ENCODE measurements at places on chromosomes 3 and 15. TPM values are rescaled to one million over a fixed set of nuclear protein-coding genes. Genes with fewer than 3 reads are reported as not detected.

DNA sequence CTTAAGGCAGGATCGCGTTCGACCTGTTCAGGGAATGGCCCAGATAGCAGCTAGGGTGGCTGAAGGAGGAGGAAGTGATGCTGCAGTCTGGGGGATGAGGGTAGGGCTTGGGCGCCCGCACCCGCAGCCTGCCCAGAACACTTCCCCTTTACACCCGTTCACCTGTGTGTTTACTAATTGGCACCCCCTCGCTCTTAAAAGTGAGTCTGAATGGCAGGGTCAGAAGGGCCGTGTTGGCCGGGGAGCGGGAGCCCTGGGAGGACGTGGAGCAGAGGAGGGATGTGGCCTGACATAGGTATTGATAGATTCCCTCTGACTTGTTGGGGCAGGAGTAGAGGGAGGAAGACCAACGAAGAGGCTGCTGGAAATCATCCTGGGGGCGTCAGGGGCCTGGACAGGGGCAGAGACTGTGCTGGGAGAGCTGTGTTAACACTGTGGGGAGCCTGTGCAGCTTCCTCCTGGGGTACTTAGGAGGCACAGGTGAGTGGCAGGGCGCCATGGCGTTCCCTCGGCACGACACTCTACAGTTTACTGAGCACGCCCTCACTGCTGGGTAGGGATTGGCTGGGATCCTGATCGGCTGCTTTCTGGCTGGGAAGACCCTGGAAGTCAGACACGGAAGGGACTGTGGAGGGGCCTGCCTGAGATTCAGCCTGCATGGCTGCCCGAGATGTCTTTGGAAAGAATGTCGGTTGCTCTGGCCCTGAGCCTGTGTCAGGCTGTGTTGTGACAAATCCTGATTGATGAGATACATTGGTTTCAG, 51.7 kb downstream of the SLC6A6 start:
- DNase-seq, result no peak

Gene KLHL40
- not detected for total RNA-seq

GRCh38 chr3:1037631-1038030, 55.2 kb upstream of the CNTN6 start:
- no peak for DNase-seq

DNA sequence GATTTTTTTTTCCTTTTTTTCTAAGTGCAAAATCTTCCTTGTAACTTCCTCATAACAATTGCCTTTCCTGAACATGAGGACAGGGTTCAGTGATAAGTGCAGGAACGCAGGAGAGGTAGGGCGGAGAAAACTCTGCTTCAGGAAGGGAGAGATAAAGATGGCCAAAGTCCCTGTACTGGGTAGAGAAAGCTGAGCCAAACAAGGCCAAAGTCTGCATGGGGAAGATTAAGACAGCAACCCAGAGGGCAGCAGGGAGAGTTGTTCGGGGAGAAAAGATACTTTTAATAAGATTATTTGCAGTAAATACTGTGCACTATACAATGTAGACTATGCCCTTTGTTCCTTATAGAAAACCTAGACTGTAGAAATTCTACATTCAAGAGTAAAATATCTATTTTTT, 55.4 kb upstream of the LRRFIP2 start:
- no peak for DNase-seq

DNA sequence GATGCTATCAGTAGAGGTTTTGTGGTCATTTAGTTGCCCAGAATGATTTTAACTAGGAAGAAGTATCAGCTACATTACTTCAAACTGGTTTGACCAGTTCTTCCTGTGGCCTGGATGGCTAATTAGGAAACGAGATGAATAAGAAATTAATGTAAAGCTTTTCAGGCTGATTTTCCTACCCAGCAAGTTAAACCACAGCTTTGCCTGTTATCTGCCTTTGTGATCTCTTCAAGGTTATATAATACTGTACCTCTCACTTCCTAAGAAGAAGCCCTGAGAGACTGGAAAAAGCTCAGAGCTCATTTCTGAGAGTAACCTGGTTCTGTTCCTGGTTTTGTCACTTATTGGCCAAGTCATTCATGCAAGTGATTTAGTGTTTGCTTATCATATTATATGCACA, 782.2 kb upstream of the GOLIM4 start:
- no peak for DNase-seq

DNA sequence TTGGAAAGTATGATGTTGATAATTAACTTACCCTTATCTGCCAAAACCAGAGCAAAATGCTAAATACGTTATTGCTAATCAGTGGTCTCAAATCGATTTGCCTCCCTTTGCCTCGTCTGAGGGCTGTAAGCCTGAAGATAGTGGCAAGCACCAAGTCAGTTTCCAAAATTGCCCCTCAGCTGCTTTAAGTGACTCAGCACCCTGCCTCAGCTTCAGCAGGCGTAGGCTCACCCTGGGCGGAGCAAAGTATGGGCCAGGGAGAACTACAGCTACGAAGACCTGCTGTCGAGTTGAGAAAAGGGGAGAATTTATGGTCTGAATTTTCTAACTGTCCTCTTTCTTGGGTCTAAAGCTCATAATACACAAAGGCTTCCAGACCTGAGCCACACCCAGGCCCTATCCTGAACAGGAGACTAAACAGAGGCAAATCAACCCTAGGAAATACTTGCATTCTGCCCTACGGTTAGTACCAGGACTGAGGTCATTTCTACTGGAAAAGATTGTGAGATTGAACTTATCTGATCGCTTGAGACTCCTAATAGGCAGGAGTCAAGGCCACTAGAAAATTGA, 59.7 kb downstream of the DCUN1D1 start:
- peak; percentile 24 for DNase-seq

- DNase-seq, result no peak
These were observed 28.0 kb downstream of the CEP152 start for GRCh38 chr15:48782911-48783310.

Gene THBS1
- total RNA-seq, result 139 TPM

DNA sequence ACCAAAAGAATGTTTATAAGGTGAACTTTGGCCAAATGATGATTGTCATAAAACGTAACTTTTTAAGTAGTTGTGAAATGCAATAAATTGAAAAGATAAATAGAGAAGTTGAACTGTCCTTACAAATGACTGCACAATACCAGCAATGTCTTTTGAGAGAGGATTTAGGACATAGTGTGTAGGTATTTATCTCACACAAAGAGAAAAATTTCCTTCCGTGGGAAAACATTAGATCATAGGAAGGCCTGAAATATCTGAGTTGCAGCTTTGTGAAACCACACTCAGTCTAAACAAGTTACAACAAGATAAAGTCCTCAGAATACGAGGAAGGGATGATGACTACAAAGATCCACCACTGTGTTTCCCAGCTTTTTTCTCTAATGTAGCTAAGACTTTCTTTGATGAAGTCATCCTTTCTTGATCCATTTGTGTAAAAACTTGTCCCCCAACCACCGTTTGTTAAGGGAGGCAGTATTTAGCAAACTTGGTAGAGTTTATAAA, 16.0 kb downstream of the ROBO2 start:
- no peak for DNase-seq

GRCh38 chr3:52090933-52091468, 34.6 kb upstream of the DUSP7 start:
- no peak for DNase-seq

DNA sequence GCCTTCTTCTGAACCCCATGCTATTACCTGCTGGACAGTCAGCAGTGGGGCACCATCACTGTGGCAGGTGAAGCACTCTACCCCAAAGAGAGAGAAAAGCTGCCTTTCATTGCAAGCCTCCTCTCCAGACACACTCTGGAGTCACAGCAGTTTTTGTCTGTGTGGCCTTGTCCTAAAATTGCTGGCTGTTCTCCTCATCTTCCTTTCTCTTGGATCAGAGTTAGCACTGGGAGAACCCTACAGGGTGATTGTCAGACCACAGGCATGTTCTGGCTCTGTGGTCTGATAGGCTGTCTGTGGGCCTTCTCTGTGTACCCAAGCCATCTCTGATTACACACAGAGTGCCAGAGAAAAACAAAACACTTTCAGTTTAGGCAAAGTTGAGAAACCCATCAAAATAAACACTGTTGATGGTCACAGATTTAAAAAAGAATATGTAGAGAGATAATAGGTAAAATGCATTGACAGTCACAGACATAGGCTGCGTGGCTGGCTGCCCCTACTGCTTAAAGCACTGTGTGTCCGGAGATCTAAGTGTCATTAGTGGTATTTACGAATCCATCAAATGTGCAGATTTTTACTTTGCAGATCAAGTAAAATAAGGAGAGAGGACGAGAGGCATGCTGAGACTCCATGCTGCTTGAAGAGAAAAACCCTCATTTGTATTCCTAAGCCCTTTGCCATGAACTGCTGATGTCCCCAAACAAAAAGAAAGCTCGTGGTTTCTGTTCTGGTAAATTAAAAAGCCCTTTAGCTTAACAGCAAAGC, 689.9 kb downstream of the TUSC7 start:
- no peak for DNase-seq

DNA sequence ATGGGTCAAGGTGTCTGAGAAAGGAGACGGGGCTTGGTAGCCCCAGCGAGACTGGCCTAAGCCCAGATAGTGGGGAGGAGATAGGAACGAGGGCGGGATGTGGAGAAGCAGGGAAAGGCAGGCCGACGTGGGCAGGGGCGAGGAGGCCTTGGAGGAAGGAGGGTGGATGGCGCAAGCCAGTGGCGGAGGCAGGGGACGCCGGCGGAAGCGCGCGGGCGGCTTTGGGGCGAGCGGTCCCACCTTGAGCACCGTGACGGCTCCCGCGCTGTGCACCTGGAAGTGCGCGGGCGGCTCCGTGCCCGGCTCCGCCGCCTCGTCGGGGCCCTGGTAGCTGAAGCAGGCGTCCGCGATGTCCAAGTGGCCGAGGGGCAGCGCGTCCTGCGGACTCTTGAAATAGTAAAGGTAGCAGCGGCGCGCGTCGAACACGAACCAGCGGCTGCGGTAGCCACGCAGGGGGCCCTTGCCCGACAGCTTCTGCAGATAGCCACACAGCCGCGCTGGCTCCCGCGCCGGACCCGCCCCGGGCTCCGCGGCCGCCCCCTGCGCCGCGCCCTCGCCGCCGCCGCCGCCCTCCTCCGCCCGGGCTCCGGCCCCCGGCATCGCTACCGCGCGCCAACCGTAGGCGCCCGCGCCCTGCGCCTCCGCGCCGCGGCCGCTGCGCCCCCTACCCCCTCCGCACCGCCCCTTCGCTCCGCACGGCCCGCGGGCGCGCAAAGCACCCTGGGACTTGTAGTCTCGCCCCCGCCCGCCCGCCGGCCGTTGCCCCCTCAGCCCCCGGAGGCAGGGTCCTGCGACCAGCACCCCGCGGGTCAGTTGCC, at the start of gene TBC1D2B:
Gene TBC1D2B (minus strand): TSS at position 659 of the 818 bp plus-strand sequence. CDS start 59 bp downstream, at position 600.
- peak; percentile 77 for DNase-seq

Gene NEO1
- 18.2 TPM for total RNA-seq

Gene TRIM42
- total RNA-seq, result not detected

DNA sequence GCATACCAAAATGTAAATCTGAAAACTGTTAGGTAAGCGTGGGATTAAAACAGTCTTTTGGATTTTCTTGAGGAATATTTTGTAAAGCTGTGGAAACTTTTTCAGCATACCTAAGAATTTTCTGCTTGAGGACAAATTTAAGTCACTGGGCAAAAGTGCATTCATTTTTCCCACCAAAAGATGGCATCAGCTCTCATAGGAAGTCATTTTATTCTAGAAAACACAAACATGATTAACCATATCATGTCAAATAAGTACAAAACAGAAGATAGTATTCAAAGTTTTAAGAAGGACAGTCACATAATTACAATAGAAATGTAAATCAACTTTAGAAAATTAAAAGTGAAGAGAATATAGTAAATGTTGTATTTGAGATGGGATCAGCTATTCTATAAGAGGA, 63.5 kb downstream of the SLC49A4 start:
- DNase-seq, result no peak

Gene RTP4
- total RNA-seq, result 3.6 TPM

Gene CP
- total RNA-seq, result 11.5 TPM

Gene CA12
- 25.7 TPM for total RNA-seq

GRCh38 chr3:128081846-128082245, 29.6 kb downstream of the SEC61A1 start:
- DNase-seq, result peak; percentile 56

DNA sequence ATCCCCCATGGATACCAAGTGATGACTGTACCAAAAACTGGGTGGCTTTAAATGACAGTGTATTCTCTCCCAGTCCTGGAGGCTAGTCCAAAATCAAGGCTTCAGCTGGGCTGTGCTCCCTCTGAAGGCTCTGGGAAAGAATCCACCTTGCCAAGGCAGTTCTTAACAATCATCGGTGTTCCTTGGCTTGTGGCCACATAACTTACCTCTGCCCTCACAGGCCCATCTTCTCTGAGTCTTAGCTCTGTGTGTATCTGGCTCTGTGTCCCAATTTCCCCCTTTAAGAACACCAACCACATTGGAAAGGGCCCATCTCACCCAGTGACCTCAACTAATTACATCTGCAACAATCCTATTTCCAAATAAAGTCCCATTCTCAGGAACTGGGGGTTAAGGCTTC, 503.0 kb upstream of the PROK2 start:
- DNase-seq, result no peak

Gene GALNT15
- total RNA-seq, result 21.8 TPM

Gene TMC3
- total RNA-seq, result 0.33 TPM

GRCh38 chr3:52291508-52292181, 4.0 kb downstream of the GLYCTK start:
- DNase-seq, result peak; percentile 33

Gene LRCH3
- 26.7 TPM for total RNA-seq

- no peak for DNase-seq
These were observed 40.0 kb downstream of the LINGO1 start for GRCh38 chr15:77592758-77593157.

- no peak for DNase-seq
These were observed 50.7 kb downstream of the PEAK1 start for GRCh38 chr15:77369168-77369567.

GRCh38 chr3:136120373-136121348, 75.5 kb downstream of the MSL2 start:
- no peak for DNase-seq

- no peak for DNase-seq
These were observed 19.8 kb downstream of the ST8SIA2 start for GRCh38 chr15:92413510-92413909.

- no peak for DNase-seq
These were observed 449.9 kb downstream of the PDCD6IP start for GRCh38 chr3:34248352-34248751.

DNA sequence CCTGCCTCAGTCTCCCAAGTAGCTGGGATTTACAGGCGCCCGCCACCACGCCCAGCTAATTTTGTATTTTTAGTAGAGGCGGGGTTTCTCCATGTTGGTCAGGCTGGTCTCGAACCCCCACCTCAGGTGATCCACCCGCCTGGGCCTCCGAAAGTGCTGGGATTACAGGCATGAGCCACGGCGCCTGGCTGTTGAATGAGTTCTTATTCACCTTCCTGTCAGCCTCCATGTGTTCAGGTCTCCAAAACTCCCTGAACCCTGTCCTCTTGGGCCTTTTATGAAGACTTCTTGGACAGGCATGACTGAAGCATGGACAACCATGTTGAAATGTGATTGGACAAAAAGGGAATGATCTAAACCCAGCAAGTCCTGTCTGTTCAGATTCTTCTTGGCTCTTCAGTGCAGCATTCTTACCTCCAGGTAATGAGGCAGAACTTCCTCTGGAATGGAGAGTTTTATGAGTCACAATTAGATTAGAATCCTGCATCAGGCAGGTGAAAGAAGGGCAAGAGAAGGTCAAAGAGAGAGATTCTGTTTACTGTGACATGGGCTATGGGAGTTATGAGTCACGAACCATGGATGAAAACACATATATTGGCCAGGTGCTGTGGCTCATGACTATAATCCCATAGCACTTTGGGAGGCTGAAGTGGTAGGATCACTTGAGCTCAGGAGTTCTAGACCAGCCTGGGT, 23.1 kb upstream of the EIF4A2 start:
- no peak for DNase-seq

Gene ANKRD63
- not detected for total RNA-seq
